Naive thymus-derived CD4-positive, alpha-beta T cell (primary cell): ENCODE measurements at places on chromosomes 4 and X.

GRCh38 chrX:153626863-153627674 is 19.9 kb upstream of the DUSP9 start:
- no peaks in the 10 kb centered on the region for H3K4me1 ChIP-seq
- no peak for DNase-seq
- H3K27ac ChIP-seq: no peak overlapping the region
- H3K36me3 ChIP-seq: no peaks in the 10 kb centered on the region

DNA sequence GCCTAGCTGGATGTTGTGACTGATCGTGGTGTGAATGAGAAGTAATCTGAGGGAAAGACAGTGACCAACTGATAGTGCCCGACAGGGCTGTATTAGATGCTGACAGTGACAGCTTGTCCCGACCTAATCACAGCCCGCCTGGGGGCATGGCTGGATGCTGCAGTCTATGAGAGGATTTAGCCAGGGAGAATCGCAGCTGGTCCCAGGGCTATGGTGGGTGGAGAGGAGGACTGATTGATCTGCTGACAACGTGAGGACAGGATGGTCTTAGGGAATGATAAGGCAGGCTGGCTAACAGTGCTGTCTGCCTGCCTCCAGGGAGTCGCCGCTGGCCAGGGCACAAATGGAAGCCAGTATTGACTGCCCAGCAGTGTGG is 621 bp upstream of the SUV39H1 start:
- H3K4me3 ChIP-seq: peak overlapping the region; percentile 62
- no peaks in the 10 kb centered on the region for H3K27me3 ChIP-seq
- H3K27ac ChIP-seq: peak overlapping the region; percentile 82
- H3K36me3 ChIP-seq: peaks cover 22% of the 10 kb centered on the region
- DNase-seq: no peak

- no peak overlapping the region for H3K27ac ChIP-seq
- H3K4me3 ChIP-seq: no peak overlapping the region
- DNase-seq: no peak
- no peaks in the 10 kb centered on the region for H3K27me3 ChIP-seq
- H3K4me1 ChIP-seq: no peaks in the 10 kb centered on the region
These were observed 44.5 kb upstream of the TRIM2 start for GRCh38 chr4:153159728-153160221.

- no peaks in the 10 kb centered on the region for H3K36me3 ChIP-seq
- H3K4me3 ChIP-seq: no peak overlapping the region
- no peak for DNase-seq
- H3K27me3 ChIP-seq: no peaks in the 10 kb centered on the region
These were observed 52.8 kb upstream of the CLDN24 start for GRCh38 chr4:183374950-183375555.
